Fibroblast of mammary gland (primary cell): ENCODE measurements at places on chromosomes 11 and 22.

GRCh38 chr11:46480166-46480726 is 88.7 kb upstream of the CHRM4 start:
- DNase-seq = no peak

DNA sequence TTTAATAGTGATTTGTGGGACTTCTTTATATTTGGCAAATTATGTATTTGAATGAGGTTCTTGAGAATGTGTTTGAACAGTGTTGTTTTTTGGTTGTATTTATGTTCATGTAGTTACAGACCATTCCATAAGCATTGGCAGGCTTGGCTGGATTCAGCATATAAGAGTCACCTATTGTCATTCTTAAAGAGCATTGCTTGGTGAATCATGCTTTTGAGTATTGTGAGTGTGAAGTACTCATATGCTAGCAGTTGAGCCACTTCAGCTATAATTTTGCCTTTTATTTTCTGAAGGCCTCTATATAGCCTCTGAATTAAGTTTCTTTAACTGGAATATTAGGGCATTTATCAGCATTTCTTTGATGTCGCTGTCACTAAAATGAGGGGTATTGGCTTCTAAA is 110.0 kb upstream of the GAL start:
- peak; percentile 49 for DNase-seq

DNA sequence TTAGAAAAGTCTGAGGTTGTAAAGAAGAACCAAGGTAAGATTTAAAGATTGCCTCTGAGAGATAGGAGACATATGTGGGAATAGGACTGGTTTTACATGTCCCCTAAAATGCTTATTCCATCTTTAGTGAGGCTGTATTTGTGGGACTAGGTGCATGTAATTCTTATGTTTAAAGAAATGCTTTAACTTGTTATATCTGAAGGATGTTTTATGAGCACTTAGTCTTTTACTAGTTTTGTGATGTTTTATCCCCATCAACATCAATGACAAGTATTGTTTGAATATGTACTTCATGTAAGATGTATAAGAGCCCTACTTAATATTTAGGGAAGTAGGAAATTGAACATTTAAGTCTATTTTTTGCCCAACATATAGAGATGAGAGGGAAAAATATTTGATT is 24.7 kb downstream of the GRAMD1B start:
- DNase-seq = no peak

GRCh38 chr11:66509131-66509561 is 1.3 kb upstream of the BBS1 start:
- peak; percentile 2 for DNase-seq

- no peak for DNase-seq
These were observed 82.9 kb downstream of the KCNJ1 start for GRCh38 chr11:128784059-128784804.

GRCh38 chr11:64619196-64619595 is 28.2 kb downstream of the SLC22A12 start:
- no peak for DNase-seq
